HS-5 (cell line): ENCODE measurements at places on chromosomes 16 and 17.

DNA sequence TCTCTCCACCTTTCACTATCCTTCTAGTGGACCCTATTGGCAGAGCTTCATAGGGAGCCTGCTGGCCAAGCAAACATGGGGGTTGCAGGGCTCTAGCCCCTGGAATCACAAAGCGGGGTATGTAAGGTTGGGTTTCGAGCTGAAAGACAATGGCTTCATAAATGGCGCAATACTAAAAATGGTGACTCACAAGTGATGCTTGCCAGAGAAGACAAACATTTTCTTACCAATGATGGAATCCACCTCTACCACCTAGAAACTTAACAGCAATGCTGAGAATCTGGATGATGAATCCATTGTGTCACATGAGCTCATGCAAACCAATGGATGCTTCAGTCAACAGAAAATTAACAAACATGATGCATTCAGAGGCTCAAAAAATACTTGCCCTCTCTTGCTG, 375.3 kb upstream of the PSMD7 start:
- DNase-seq, result peak; percentile 11

- DNase-seq, result no peak
Observed at GRCh38 chr17:83004791-83005380, 74.5 kb upstream of the METRNL start.

- no peak for DNase-seq
Observed at GRCh38 chr17:81076141-81076679, 41.3 kb downstream of the BAIAP2 start.

DNA sequence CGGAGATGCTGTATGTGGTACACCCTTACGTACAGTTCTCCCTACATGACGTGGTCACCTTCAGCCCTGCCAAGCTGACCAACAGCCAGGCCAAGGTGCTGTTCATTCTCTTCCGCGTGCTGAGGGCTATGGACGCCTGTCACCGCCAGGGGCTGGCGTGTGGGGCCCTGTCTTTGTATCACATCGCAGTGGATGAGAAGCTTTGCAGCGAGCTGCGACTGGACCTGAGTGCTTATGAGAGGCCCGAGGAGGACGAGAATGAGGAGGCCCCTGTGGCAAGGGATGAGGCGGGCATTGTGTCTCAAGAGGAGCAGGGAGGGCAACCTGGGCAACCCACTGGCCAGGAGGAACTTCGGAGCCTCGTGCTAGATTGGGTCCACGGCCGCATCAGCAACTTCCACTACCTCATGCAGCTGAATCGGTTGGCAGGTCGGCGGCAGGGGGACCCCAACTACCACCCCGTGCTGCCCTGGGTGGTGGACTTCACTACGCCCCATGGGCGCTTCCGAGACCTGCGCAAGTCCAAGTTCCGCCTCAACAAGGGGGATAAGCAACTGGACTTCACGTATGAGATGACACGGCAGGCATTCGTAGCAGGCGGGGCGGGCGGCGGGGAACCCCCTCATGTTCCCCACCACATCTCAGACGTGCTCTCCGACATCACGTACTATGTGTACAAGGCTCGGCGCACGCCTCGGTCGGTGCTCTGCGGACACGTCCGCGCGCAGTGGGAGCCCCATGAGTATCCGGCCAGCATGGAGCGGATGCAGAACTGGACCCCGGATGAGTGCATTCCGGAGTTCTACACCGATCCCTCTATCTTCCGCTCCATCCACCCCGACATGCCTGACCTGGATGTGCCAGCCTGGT, 1.4 kb downstream of the WDR81 start:
- no peak for DNase-seq

DNA sequence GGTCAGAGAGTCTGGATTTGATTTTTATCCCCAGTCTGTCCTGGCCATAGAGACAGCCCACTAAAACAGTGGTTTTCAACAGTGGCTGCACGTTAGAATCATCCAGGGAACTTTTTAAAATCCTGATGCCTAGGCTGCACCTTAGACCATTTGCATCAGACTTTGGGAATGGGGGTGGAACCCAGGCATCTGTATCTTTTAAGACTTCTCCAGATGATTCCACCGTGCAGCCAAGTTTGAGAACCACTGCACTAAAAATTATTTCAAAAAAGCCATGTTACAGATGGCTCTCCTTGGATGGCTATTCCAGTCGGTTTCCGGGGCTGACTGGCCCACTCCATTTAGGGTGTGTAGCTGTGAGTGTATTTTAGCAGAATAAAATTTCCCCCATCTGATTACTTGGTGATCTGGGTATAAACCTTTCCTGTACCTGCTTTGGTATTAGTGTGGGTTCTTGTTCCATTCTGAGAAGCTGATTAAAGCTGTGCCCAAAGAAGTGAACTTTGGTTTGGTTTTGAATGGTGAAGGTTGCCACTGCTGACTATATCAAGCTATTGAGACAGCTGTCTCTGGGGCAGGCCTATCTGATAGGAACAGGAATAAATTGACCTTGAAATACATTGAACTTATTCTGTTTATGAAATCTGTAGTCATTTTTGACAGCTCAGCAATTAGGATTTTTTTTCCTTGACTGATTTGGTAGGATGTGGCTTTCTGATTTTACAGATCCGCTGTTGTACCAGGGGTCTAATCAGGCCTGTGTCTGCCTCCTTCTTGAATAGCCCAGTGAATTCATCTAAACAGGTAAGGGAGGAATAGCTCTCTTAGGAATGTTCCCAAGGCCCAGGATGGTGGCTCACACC, 1.3 kb downstream of the ATP5MC1 start:
- DNase-seq, result no peak

- DNase-seq, result no peak
Observed at GRCh38 chr16:71689901-71690300, 34.6 kb downstream of the PHLPP2 start.

- no peak for DNase-seq
Observed at GRCh38 chr17:32936186-32936893, 8.4 kb downstream of the TMEM98 start.

GRCh38 chr17:52157603-52158449, 688 bp downstream of the CA10 start:
- no peak for DNase-seq

GRCh38 chr16:53865494-53865863, 161.5 kb downstream of the FTO start:
- DNase-seq, result no peak

- no peak for DNase-seq
Observed at GRCh38 chr17:6259899-6260298, 175.0 kb downstream of the AIPL1 start.

DNA sequence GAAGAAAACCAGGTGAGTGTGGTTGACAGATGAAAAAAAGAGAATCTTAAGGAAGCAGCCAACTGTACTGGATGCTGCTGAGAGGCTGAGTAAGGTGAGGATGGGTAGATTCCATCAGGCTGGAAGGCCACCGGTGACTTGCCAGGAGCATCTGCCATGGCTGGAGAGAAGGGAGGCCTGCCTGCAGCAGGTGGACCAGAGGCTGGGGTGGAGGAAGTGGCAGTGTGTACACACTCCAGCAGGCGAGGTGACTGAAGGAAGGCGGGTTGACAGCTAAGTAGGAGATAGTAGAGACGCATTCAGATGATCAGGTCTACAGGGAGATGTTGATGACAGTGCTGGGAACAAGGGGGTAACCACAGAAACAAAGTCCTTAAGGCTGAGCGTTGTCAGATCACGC, 69.5 kb downstream of the USP43 start:
- DNase-seq, result no peak

- DNase-seq, result no peak
Observed at GRCh38 chr17:33873201-33873617, 381.9 kb upstream of the CCL2 start.

- DNase-seq, result no peak
Observed at GRCh38 chr17:81794509-81794908, 9.4 kb upstream of the GCGR start.

DNA sequence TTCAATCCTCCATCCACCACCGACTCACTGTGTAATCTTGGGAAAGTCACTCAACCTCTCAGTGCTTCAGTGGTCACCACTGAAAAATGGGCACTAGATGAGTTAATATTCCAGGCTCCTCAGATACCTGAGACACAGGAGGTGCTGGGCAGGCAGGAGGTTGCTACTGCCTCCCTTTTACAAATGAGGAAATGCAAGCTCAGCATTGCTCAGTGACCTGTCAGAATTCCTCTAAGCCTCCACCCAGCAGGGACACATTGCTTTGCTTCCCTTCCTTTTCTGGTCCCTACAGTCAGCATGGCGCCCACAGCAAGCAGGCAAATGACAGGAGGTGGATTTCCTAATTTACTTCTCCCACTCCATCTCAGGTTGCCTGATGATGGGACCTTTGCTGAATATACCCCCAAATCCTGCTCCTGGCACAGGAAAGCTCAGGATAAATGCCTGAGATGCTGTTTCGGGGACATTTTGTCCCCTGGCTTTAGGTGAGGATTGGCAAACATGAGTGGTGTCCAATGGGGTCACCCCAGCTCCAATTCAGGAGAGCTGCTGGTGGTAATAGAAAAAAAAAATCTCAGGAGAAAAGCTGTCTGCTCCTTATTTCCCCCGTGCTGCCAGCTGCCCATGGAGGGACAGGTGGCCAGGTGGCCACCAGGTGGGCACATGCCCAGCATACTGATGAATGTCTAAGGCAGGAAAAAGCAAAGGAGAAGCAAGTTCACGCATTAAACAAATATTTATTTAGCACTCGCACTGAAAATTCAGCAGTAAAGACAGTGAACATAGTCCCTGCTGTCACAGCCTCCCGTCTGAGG, 5.0 kb upstream of the KRT13 start:
- no peak for DNase-seq

DNA sequence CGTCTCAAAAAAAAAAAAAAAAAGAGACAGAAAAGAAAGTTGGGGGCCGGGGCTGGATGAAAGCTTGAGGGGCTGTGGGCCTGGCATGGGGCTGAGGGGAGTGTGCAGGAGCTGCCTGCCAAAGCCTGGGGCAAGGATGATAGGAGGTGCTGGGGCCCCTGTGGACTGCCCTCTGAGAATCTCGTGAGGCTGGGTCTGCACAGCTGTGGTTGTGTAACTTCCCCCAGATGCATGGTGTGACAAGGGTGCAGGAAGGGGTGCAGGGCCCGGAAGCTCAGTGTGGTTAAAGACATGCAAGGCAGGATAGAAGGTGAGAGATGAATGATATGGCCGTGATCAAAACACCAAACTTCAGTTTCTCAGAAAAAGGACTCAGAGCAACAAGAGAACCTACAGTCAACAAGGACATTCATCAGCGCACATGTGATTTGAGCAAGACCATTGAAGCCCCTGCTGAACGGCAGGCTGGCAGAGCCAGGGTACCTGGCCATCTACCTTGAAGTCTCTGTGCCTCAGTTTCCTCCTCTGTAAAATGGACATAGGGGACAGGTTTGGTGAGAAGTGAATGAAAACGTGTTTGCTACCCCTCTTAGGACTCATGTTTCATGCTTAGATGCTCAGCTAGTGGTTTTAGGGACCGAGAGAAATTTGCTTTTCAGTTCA, 9.6 kb downstream of the IL32 start:
- DNase-seq, result no peak

DNA sequence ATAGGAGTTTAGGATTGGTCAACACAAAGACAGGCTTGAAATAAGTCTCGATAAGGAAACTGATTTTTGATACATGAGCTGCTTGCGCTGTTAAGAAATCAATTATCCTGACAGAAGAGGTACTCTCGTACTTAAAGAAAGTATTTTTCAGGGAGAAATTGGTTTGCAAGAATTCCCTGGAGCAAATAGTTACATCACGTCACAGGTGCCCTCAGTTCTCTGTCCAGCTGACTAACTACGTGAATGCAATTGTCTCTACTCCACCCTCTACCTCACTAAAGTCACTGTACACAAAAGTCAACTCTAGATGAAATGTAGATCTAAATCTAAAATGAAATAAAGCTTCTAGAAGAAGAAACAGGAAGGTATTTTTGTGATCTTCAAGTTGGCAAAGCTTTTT, 130.6 kb upstream of the KCNJ16 start:
- no peak for DNase-seq

- DNase-seq, result no peak
Observed at GRCh38 chr16:7689234-7689633, 356.6 kb downstream of the RBFOX1 start.
